ENCODE measurements at places on chromosomes 7 and 10. TPM values are rescaled to one million over a fixed set of nuclear protein-coding genes. Genes with fewer than 3 reads are reported as not detected.

The TAS2R39 gene
- total RNA-seq, result not detected

The LGI1 gene
- total RNA-seq, result not detected

The ITIH5 gene
- total RNA-seq, result not detected

GRCh38 chr7:142301299-142301698, 43.4 kb upstream of the PRSS58 start:
- no peak for DNase-seq

DNA sequence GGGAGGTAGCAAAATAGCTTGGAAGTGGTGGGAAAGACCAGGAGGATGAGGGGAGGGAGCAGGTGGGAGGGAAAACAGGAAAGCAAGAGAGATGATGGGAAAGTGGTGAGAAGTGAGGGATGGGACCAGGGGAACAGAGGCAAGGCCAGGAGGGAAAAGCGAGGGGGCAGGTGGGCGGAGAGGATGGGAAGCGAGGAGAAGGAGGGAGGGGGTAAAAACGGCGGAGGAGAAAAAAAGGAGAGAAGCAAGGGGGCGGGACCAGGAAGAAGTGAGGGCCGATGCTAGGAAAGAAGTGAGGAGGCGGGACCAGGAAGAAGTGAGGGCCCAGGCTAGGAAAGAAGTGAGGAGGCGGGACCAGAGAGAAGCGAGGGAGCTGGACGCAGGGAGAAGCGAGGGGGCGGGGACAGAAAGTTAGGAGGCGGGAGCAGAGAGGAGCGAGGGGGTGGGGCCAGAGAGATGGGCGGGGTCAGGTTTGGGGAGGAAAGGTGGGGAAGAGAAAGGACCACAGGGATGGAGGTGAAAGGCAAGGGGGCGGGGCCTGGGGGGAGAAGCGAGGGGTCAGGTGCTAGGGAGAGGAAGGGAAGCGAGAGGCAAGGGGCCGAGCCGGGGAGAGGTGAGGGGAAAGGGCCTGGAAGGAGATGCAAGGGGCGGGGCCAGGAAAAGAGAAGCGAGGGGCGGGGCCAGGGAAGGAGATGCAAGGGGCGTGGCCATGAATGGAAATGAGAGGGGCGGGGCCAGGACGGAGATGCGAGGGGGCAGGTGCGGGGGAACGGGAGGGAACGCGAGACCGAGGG, 984 bp downstream of the SMURF1 start:
- DNase-seq, result peak; percentile 100

Measured in GM23248 (cell line).